ENCODE measurements at places on chromosomes 12 and 14.

DNA sequence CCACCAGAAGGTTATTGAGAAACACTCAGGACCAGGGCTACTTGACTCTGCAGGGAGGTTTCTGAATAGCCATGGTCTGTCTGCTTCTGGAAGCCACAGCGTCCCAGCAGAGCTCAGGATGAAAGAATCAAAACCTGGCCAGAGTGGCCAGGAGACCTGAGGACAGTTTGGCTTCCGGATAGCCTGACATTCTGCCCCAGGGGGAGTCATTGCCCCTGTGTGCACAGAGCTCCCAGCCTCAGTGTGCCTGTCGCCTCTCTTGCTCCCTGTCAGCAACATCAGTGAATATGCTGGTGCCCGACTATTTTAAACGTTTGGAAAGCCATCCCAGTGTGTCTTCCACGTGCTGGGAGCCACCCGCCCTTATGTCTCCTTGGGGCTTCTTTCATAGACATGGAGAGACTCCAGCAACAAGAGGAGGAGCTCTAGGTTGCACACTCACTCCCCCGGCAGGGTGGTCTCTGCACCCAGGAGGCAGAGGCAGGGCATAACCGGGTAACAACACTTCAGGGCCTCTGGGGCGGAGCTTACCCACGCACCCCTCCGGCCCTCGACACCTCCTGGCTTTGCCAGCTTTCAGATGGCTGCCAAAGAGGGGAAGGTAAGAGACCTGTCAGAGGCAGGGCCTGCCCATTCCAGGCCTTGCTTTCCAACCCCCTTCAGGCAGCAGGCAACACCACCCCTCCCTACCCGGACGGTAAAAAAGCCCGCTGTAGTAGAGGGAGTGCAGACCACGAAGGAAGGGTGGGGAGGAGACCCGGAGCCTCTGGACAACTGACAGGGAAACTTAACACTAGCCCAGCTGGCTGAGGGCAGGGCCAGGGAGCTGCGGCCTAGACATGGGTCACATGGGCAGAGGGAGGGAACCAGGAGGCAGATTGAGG lies 19.0 kb upstream of the SLC6A12 start:
- no peak for DNase-seq

GRCh38 chr12:76108356-76108755 lies 23.9 kb upstream of the NAP1L1 start:
- DNase-seq: no peak

DNA sequence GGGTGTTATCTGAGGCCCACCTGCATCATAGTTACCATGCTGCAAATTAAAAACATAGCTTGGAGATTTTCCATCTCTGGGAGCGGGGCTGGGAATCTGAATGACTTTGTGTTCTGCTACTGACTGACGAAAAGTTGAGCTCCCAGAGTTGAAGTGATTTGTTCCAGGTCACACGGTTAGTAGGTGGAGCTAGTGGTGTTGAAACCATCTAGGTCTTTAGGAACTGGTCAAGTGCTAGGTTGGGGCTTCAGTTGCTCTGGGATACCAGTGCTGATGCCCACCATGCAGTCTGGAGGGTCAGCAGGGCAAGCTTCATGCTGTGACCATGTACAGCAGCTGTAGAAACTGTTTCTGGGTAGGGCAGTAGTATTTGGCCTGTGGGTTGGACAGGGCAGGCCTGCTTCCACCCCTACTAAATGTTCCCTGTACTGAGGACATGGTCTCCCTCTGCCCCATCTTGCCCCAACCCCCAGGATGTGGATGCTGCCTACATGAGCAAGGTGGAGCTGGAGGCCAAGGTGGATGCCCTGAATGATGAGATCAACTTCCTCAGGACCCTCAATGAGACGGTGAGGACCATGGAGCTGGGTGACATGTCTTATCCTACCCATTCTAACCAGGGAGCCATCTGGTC lies 5.3 kb downstream of the KRT7 start:
- no peak for DNase-seq

GRCh38 chr12:52383331-52383730 lies 2.1 kb downstream of the KRT84 start:
- DNase-seq: no peak

GRCh38 chr12:20440408-20440807 lies 72.1 kb downstream of the PDE3A start:
- no peak for DNase-seq

- DNase-seq: no peak
Measured at GRCh38 chr12:64882687-64883086, 58.2 kb downstream of the TBC1D30 start.

DNA sequence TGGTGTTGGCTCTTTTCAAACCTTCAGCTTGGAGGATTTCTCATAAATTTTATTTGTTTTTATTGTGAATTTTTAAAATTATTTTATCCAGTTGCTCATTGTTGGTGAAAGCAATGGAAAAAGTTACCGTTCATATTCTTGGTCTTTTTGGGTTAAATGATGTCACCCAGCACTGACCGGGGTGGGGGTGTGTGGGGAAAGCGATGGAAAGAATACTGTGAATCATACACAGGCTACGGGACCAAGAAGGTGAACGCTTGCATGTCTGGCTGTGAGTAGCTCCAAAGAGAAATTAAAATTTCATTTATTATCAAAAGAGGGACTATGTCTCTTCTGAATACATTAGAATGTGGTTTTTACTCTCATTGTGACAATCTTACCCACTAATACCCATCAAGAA lies 430.1 kb downstream of the AEBP2 start:
- no peak for DNase-seq

- no peak for DNase-seq
Measured at GRCh38 chr14:44866770-44867169, 95.0 kb downstream of the KLHL28 start.

- no peak for DNase-seq
Measured at GRCh38 chr14:76951166-76951565, 77.3 kb downstream of the IRF2BPL start.

- no peak for DNase-seq
Measured at GRCh38 chr12:38402811-38403210, 86.2 kb downstream of the ALG10B start.

- DNase-seq: no peak
Measured at GRCh38 chr14:79265366-79265946, 945.8 kb downstream of the DIO2 start.

- no peak for DNase-seq
Measured at GRCh38 chr14:75426332-75427125, 1.3 kb upstream of the JDP2 start.

- no peak for DNase-seq
Measured at GRCh38 chr14:56959869-56960268, 149.6 kb upstream of the OTX2 start.

- DNase-seq: no peak
Measured at GRCh38 chr12:100674036-100674888, 100.8 kb downstream of the GAS2L3 start.

DNA sequence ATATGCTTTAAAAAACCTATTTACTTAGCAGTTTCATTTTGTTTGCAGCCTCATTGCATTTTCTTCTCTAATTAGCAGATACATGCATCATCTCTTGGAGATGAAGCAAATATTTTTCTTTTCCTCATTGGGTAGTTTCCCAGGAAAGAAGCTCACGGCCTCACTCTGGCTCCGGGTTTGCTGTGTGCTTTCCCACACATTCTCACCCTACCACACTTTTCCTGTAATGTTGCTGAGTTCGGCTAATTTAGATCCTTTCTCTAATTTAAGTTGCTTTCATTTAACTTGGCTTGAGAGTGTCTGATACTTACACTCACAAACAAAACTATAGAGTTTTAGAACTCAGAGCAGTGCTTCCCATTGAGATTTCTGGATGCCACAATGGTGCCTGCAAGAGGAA lies 928.2 kb downstream of the NRXN3 start:
- DNase-seq: no peak

DNA sequence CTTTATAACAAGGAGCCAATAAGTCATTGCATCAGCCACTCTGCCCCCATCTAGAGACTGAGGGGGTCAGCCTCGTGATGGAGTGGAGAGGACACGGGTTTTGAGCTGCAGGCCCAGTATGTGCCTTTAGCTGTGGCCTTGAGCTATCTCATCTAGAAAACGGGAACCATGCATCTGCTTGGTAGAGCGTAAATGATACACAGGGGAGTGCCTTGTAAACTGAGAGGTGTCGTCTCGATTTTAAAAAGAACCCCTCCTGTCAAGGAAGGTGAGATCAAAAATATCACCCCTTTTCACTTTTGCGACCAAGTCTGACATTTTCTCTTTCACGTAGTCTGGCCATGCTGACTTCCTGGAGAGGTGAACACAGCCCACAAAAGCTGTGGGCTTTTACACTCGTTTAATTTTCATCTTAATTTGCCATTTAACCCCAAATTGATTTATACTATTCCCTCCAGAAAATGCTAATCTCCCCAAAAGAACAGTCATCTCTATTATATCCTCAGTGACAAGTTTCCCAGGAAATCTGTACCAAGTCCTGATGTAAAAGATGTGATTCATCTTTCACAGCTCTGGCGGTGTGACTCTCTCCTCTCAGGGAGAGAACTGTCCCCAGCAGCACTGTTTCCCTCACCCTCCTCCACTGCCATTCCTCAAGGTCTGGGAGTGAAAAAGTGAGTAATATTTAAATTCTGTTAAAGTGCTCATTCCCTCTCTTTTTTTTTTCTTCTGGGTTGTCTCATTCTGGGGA lies 30.6 kb downstream of the VCPKMT start:
- DNase-seq: no peak

- no peak for DNase-seq
Measured at GRCh38 chr14:101622251-101623076, 61.2 kb downstream of the DIO3 start.

GRCh38 chr14:106883218-106883692 lies 1356.9 kb downstream of the TMEM121 start:
- DNase-seq: no peak

GRCh38 chr12:72074065-72074464 lies 135.4 kb downstream of the TPH2 start:
- no peak for DNase-seq

DNA sequence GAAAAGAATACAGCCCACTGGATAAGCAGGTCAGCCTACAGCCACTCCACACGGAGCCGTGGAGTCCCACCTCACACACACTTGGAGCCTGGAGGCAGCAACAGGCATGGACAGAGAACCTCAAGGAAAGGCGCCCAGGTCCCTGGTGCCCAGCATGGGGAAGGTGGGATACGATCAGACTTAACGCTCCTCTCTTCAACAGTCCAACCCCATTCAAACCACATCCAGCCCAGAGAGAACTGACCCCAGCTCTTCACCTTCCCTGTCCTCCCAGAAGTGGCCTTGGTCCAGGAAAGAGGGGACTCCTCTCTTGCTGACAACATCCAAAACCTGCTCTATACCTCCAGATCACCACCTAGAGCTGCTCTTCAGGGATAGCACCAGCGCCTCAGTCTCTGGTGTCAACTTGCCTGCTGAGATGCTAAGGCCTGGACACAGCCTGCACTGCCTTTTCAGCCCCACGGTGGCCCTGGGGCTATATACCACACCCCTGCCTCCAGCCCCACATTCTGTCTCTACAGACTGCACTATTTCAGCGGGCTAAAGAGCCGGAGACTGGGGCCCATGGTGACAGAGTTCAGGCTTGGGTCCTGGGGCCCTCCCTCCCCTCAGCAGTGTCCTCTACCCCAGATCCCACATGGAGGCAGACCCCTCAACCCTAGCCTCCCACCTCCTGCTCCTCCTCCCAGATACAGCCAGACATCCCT lies 7.0 kb downstream of the ADCY6 start:
- no peak for DNase-seq

DNA sequence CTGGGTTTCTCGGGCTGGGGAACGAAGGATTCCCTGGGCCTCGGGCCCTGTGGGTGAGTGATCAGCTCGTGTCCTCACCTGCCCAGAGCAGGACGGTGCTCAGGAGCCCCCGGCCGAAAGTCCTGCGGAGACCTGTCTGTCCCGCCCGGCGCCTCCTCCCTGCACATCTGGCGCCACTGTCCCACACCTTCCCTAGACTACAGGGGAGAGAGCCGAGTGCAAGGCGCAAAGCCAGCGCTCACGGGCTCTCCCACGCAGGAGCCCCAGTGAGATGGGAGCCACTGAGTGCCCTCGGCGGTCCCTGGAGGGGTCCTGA lies 13.1 kb upstream of the TEX22 start:
- DNase-seq: no peak

- no peak for DNase-seq
Measured at GRCh38 chr14:52840877-52841276, 49.5 kb upstream of the GNPNAT1 start.

DNA sequence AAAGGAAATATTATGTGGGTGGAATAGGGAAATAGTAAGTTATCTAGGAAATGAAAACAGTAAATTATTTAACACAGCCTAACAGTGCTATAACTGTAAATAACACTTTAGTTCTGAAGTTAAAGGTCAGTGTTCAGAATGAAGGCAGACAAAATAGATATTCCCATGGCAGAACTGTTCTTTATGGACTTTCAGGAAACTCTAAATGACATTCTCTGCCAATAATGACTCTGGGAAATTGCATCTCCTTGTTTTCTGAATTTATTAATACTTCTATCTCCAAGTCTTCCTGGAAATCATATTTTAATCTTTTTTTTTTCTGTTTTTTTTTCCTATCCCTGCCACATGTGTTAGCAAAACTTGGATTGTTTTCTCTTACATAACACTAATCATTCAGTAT lies 101.4 kb downstream of the PDE3A start:
- no peak for DNase-seq

- DNase-seq: no peak
Measured at GRCh38 chr12:20368651-20369304, 441 bp downstream of the PDE3A start.

DNA sequence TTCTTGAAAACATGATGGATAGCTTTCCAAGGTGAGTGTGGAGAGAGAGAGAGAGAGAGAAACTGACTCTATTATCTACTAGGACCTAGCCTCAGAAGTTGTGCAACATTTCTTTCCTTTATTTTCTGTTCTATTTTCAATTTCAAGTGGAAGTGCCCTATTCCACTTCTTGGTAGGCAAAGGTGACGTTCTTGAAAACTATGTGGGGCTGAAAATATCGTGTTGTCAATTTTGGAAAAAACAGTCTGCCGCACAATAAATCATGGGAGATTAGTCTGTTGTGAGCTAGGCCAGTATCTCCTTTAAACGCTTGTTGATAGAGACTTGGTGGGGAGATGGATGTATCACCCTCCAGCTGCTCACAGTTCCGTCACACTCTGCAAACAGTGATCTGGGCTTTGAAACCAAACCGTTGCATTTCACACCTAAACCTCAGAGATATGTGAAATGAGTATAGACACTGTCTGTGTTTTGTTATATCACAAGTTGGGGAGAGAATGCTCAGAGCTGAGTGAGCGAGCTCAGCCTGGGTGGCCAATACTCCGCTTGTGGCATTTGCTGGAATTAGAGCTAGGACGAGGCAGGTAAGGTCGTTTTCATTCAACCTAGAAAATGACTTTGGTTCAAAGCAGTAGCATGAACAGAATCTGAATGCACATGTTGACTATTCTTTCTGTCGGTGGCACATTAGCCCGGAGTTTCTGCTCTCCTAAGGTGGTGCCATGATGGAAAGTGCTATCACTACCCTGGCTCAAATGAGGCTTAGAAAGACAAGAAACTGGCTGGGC lies 75.1 kb upstream of the ST8SIA1 start:
- DNase-seq: peak; percentile 36

DNA sequence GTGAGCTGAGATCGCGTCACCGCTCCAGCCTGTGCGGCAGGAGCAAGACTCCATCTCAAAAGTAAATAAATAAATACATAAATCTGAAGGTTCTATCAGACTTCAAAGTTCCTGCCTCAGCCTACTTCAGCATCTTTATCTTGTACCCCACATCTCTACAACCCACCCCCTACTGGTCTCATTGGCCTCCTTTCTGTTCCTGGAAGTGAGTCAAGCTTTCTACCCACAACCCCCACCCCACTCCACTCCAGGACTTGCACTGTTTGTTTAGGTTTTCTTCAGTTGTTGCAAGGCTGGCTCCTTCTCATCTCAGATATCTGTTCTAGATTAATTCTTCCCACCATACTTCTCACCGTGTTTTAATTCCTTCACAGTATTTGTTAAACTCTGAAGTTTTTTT lies 714 bp upstream of the PSMC6 start:
- peak; percentile 22 for DNase-seq
